Activated CD4-positive, alpha-beta T cell treated with anti-CD3 and anti-CD28 coated beads for 1 hour (primary cell): ENCODE measurements at places on chromosomes 5 and 9.

DNA sequence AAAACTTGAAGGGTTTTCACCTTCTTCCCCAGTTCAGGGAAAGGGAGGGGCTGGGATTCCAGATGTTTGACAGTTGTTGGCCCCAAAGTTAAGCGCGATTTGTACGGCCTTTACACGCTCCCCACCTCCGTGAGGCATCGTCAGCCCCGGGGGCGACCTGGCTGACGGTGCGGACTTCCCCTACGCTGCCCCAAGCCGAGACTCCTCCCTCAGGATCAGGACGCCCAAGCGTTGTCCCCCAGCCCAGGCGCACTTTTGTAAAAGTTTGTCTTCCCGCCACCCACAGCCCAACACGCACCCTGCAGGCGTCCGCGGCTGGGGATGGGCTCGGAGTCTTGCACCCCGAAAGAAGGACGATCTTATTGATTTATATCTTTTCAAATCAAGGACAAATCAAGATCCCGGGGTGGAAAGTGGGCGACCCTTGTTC, 713 bp downstream of the MOB3B start:
- peak; percentile 10 for DNase-seq

DNA sequence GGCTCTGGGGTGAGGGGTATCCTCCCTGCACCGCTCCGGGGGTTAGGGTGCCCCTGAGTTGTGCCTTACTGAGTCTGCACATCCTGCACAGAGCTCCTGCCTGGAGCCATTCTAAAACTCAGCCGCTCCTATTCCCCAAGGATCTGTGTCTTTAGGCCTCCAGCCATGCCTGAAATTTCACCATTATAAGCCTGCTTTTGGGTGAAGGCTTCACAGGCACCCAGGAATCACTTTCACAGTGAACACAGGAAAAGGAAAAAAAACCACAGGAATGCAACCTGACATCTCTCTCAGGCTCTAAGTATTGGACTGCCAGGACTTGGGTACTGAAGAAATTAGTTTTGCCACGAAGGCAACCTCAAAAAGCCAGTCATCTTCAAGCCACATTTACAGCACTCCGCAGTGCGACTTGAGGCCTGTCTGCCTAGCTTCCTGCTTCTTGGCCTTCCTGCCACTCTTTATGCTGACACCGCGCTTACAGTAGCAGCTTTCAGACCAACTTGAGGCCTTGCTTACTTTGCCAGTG, 30.9 kb downstream of the GALNT10 start:
- DNase-seq, result peak; percentile 41

GRCh38 chr9:121683652-121684051, 32.2 kb downstream of the DAB2IP start:
- DNase-seq, result no peak

DNA sequence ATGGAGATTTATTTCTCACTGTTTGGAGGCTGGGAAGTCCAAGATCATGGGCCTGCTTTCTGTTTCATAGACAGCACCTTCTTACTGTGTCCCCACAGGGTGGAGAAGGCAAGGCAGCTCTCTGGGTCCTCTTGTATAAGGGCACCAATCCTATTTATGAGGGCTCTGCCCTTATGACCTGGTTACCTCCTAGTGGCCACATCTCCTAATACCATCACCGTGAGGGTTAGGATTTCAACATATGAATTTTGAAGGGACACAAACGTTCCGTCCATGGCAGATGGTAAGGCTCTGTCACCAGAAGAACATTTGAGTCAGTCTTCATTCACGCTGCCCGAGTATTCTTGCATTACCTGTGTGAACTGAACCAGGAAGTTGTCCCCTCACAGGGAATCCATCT, 48.4 kb downstream of the ANKRD33B start:
- DNase-seq, result no peak

- DNase-seq, result no peak
Measured at GRCh38 chr5:179699616-179700237, 960 bp downstream of the CANX start.

GRCh38 chr5:74798977-74799911, 32.2 kb downstream of the NSA2 start:
- no peak for DNase-seq
